Activated naive CD4-positive, alpha-beta T cell treated with anti-CD3 and anti-CD28 coated beads, Interleukin-2, amount 10 ng/mL, durations not matched to agents 5 hours and 36 hours (primary cell): ENCODE measurements at places on chromosomes 5 and 9. TPM values are rescaled to one million over a fixed set of nuclear protein-coding genes. Genes with fewer than 3 reads are reported as not detected.

Gene LRRC19
- not detected for total RNA-seq

Gene QRFP
- not detected for total RNA-seq

Gene EQTN
- not detected for total RNA-seq

Gene NSA2
- 86.2 TPM for total RNA-seq

Gene ITK
- 313 TPM for total RNA-seq

Gene NDUFB6
- total RNA-seq, result 33.5 TPM

Gene ADAMTS16
- total RNA-seq, result not detected

Gene STRBP
- 22.5 TPM for total RNA-seq

Gene COL5A1
- total RNA-seq, result 0.18 TPM

Gene BTNL3
- total RNA-seq, result not detected

Gene TMEM167A
- 62.9 TPM for total RNA-seq
